T-helper 2 cell (primary cell): ENCODE measurements at places on chromosomes 1 and 21.
A peak's percentile ranks its signal among the peaks of the same experiment; 100 is the strongest.

GRCh38 chr1:166980818-166981217 is 5.5 kb upstream of the ILDR2 start:
- no peak for DNase-seq

- DNase-seq, result no peak
Observed at GRCh38 chr1:25433389-25434186, 2.9 kb downstream of the MACO1 start.

GRCh38 chr21:25297117-25297516 is 310.2 kb downstream of the MRPL39 start:
- no peak for DNase-seq

- no peak for DNase-seq
Observed at GRCh38 chr1:29208442-29208841, 22.3 kb downstream of the MECR start.

GRCh38 chr1:19647643-19648042 is 3.5 kb downstream of the NBL1 start:
- DNase-seq, result no peak

DNA sequence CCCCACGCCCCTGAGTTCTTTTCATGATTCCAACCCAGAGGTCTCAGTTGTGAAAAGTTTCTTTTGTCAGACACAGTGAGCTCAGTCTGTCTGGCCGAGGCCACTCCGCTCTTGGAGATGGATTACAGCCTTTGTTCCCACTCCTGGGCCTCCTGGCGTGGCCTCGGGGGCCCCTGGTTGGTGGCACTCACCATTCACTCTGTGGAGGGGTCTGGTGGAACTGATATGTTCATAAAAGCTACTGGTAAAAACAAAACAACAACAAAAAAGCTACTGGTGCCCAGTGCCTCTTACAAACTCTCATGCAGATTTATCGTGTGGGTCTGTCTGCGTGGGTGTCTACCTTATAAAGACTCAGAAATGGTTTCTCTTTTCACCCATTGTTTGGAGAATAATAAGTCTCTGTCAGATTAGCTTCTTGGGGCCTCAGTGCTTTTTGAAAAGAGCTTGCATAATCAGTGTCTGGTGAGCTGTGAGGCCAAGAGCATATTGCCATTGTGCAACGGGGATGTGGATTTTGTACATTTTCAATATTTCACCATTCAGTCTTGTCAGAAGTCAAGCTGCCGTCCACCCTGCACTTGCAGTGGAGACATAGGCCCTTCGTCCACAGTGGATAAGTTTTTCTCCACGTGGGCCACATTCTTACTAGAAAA is 86.7 kb downstream of the GALNT2 start:
- DNase-seq, result no peak

GRCh38 chr1:82090104-82090503 is 289.4 kb downstream of the ADGRL2 start:
- no peak for DNase-seq

GRCh38 chr1:227125929-227126545 is 185.9 kb downstream of the COQ8A start:
- DNase-seq, result peak; percentile 3

DNA sequence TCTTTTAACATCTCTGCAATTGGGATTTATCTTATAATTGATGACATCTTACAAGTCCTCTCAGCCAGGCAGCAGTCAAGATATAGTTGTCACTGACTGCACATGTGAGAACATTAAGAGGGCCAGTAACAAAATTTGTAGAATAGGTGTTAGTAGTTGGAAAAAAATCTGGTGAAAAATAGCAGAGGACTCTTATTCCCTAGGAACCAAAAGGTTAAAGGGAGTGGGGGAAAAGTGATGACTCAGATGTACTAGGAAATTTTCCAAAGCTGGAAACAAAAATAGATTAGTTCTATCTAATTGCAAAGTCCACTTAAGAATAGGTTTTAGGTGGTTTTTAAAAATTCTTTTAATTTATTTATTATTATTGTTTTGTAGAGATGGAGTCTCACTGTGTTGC is 3.6 kb downstream of the NUP210L start:
- no peak for DNase-seq

- DNase-seq, result no peak
Observed at GRCh38 chr1:10424034-10424433, 6.2 kb upstream of the CENPS start.

DNA sequence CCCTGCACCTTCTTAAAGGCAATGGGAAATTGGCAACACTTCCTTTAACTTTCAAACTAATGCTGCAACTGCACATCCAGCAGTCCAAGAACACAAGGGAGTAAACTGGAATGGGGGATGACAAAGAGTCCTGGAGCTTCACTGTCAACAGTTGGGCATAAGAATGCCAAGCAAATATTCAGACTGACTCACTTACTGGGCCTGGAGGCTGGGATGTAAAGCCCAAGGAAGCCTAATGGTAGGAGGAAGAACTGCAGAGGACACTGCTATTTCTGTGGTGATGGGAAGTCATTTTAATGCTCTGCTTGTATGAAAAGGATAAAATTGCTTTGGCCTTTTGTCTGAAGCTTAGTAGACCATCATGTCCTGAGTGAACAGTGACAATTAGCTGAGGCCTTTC is 15.7 kb upstream of the DMRTA2 start:
- no peak for DNase-seq

- DNase-seq, result peak; percentile 30
Observed at GRCh38 chr1:67685558-67686266, 711 bp downstream of the GADD45A start.

DNA sequence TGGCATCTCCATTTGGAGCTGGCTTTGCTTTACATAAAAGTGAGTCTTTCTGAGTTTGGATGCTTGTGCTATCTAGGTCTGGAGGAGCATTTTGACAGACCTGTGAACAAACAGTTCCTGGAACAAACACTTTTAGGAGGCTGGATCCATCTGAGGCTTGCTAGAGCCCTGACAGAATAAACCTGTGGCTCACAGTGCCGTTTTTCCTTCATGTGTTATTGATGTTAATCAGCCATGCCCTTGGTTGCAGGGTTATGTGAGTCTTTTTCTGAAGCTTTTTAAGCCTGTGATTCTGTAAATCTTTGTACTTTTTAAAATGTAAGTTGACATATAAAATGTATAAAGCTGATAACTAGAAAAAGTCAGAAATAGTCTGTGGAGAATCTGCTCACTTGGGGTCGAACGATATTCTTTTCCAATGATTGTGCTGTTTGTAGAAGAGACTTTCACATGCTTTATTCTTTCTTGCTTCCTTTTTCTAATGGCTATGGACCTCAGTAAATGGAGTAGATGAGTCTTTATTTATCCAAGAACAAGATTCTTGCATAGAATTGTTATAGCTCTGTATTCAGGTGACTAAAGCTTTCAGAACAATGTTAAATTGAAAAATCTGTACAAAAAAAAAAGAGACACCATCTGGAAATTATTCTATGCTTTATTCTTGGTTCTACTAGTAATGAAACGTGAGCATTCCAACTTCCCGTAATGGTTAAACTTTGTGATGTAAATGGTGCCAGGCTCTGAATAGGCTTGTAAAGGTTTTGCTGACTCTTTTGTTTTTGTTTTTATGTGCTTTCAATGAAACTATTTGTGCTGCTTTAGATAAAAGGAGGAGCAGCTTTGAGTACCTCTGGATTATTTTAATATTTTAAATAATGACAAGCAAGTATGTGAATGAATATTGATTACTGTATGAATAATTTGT is 53.7 kb downstream of the CACHD1 start:
- no peak for DNase-seq

GRCh38 chr21:34649400-34649799 is 19.4 kb upstream of the CLIC6 start:
- DNase-seq, result no peak

- DNase-seq, result peak; percentile 36
Observed at GRCh38 chr1:237789619-237790018, 101.1 kb downstream of the ZP4 start.

DNA sequence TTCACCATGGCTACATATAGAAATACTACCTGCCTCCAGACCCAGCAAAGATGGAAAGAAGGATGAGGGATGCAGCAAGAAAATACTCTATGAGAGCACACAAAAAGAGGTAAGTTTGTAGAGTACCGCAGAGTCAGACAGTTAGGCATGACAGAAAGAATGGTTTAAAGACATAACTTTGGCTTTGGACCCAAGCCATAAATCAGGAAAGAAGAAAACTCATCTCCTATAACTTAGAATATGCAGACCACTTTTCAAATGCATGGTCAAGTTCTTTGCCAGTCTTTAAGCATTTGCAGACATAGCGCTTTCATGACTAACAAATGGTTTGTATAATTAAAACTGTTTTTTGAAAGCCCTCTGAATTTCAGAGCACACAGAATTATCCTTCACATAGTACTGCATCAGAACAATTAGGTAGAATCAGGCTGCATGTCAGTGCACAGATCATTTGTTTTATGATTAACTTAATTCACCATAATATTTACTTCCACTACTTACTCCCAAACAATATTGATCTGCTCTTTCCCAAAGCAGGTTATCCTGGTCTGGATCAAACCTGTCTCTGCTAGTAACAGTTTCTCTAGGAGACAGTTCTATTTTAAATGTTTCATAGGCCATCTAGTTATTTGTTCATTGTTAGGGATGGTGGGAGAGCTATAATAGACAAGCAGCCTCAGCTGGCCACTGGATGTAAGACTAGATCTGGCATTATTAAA is 280.7 kb upstream of the NR5A2 start:
- no peak for DNase-seq

DNA sequence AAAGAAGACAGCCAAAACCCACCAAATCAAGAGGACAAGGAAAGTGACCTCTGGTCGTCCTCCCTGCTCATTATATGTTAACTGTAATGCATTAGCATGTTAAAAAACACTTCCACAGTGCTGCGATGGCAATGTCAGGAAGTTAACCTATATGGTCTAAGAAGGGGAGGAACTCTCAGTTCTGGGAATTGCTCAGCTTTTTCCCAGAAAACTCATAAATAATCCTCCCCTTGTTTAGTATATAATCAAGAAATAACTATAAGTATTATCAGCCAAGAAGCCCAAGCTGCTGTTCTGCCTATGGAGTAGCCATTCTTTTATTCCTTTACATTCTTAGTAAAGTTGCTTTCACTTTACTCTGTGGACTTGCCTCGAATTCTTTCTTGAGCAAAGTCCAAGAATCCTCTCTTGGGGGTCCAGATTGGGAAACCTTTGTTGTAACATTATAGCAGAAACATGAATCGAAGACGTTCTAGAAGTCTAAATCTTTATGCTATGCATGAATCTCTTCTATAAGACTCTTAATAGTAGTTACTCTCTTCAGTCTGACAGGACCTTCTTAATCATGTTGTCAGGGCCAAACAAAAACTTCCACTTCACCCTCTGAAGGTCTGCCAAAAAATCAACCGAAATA is 110.0 kb upstream of the VANGL1 start:
- DNase-seq, result no peak

DNA sequence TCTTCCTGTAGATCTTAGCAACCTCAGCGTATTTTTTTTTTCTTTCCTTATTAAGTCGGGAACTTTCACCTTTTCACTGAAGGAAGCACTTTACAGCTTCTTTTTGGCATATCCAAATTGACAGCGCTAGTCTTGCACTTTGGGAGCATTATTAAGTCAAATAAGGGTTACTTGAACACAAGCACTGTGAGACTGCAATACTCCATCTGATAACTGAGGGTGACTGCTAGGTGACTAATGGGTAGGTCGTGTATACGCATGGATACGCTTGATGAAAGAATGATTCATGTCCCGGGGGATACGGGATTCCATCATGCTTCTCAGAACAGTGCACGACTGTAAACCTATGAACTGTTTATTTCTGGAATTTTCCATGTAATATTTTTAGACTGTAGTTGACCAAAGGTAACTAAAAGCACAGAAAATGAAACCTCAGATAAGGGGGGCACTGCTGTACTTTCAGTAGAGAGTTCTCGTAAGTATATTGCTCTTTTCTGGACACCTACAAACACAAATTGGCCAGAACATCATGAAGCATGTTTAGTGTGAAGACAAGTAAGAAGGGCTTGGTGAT is 364.7 kb downstream of the SMYD3 start:
- no peak for DNase-seq

DNA sequence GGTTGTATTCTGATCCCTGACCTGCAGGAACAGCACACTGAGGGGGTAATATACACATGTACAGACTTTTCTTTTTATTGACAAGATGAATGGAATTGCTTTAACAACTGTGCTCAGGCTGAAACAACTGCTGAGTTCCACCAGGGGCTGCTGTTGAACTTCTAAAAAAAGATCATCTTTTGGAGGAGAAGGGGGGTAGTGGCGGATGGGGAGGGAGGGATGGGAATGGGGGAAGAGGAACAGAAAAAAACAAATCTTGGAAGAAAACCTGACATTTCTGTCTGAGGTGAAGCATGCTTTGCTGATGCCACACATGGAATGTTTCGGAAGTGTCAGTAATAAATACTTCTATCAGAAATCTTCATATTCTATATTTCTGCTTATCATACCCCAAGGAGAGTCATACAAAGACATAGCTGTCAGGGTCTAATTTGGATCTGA is 75.0 kb downstream of the RWDD3 start:
- no peak for DNase-seq

GRCh38 chr1:15592285-15592684 is 7.4 kb upstream of the AGMAT start:
- no peak for DNase-seq

DNA sequence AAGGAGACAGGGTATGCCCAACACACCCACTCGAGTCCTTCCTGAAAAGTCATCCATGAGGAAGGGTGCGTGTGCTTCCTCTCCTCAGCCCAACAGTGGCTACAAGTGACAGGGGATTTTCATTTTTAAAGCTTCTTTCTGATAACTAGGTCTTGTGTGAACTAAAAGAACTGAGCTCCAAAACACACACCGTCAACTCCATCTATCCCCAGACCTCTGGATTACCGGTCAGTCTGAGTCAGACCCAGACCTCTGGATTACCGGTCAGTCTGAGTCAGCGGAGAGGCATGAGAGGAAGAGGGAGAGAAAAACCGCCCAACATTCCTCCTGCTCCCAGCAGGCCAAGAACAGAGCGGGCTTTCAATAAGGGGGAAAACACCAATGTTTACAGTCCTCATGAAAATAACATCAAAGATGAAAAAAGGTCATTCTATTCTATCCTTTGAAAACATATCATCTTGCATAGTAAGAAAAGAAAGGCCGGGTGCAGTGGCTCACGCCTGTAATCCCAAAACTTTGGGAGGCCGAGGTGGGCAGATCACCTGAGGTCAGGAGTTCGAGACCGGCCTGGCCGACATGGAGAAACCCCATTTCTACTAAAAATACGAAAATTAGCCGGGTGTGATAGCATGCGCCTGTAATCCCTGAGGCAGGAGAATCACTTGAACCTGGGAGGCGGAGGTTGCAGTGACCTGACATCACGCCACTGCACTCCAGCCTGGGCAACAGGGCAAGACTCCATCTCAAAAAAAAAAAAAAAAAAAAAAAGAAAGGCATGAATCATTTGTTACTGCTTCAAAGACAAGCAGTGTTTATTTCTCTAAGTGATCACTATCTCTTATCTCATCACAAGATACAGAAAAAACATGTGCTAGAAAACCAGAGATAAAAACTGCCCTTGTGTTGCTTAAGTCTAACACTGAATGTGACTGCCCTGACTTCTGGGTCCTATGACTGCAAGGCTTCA is 3.4 kb downstream of the PTTG1IP start:
- DNase-seq, result no peak
